ENCODE measurements at places on chromosomes 4 and X. TPM values are rescaled to one million over a fixed set of nuclear protein-coding genes. Genes with fewer than 3 reads are reported as not detected.

AMTN gene
- polyA plus RNA-seq, result not detected

DNA sequence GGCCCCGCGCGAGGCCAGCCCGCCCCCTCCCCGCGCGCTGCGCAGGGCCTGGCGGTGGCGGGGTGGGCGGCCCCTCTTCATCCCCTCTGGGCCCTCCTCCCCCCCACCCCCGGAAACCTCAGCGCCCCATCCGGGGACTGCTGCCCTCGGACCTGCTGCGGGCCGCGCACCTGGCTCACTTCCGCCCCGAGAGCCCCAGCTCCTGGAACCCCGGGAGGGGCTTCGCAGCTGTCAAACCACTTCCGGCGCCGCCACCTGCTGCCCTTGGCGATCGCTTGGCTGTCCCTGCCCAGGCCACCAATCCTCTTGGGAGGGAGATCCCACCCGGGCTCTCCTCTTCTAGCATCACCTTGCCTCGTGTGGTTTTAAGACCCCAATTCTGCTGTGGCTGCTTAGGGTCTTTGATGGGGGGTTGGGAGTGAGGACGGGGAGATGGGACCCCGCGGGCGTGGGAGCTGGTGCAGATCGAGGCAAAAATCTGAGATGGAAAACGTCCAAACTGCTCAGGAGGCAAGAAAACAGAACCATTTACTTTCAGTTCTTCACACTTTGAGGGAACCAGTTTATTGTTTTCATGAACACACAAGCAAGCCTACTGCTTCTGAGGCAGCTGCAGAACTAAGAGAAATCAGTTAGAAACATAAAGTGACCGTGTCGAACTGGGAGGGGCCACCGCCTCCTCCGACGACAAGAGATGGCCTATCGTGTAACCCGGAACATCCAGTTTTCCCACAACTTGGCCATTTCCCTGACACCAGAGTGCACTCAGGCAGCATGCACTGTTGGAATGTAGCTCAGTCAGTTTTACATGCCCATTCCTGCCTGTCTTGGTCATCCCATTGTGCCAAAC is 754 bp downstream of the MTMR1 start:
- peak; percentile 96 for DNase-seq

DNA sequence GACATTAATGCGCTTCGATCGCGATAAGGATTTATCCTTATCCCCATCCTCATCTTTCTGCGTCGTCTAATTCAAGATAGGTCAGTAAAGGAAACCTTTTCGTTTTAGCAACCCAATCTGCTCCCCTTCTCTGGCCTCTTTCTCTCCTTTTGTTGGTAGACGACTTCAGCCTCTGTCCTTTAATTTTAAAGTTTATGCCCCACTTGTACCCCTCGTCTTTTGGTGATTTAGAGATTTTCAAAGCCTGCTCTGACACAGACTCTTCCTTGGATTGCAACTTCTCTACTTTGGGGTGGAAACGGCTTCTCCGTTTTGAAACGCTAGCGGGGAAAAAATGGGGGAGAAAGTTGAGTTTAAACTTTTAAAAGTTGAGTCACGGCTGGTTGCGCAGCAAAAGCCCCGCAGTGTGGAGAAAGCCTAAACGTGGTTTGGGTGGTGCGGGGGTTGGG is 528 bp upstream of the FGF2 start:
- DNase-seq, result no peak

- no peak for DNase-seq
Measured at GRCh38 chr4:128525992-128526630, 238.5 kb upstream of the PGRMC2 start.

DNA sequence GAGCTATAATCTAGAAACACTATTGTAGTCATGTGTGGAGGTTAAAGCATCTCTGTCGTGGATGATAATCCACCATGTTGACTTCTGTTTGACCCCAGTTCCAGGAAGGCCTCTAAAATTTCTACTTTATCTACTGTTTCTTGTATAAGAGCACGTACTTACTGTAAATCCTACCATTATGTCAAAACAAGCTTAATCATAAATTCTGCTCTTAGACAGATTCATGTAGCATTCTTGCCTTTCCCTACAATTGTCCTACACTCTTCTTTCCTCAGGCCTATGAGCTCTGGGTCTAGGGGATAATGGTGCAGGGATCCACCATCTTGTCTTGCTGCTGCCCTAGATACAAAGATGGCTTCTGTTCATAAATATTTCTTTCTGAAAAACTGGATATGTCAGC is 2594.3 kb downstream of the ARAP2 start:
- no peak for DNase-seq

DNA sequence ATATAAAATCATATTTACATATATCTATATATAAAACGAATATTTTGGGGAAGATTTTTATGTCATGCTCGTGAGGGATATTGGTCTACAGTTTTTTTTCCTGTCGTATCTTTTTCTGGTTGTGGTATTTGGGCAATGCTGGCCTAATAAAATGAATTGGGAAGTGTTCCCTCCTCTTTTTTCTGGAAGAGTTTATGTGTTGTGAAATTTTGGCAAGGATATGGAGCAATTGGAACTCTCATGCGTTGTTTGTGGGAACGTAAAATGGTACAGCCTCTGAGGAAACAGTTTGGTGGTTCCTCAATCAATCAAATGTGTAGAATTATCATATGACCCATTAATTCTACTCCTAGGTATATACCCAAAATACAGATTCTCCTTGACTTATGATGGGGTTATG is 69.8 kb downstream of the ZNF182 start:
- DNase-seq, result no peak

GRCh38 chrX:85544609-85545008 is 165.1 kb upstream of the POF1B start:
- no peak for DNase-seq
